Sigmoid colon (tissue), 7 donors: ENCODE measurements at places on chromosomes 6 and 20. TPM values are rescaled to one million over a fixed set of nuclear protein-coding genes. Genes with fewer than 3 reads are reported as not detected.
A peak's percentile ranks its signal among the peaks of the same experiment; 100 is the strongest.

DNA sequence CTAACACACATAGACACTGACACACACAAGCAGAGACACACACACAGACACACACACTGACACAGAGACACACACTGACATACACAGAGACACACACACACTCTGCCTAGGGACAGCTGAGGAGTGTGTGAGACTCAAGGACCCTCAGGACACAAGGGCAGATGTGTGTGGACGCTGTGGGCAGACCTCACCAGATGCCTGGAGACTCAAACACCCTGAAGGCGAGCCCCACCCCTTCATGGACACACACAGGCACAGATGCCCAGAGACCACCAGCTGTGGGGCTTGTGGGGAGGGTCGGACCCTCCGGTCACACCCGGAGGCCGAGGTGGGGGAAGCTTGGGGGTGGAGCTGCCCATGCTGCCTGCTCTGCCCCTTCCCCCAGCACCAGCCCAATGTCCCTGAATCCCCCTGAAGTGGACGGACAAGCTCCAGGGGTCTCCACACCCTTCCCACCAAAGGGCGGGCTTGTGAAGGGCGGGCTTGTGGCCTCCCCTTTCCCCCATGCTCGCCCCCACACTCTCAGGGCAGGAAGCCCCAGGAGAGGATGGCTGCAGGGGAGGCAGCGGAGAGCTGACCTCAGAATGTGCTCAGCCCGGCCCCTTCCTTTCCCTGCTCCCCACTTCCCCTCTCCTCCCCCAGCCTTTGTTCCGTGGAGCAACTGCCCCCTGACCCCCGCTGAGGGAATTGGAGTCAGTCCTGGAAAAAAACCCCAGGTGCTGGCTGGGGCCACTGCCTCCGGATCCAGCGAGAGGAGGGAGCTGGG lies 13.9 kb upstream of the ABHD16B start:
- no peak for DNase-seq

- DNase-seq = no peak
Measured at GRCh38 chr6:136952714-136953260, 30.7 kb downstream of the SLC35D3 start.

GRCh38 chr20:50312682-50313521 lies 122.3 kb downstream of the CEBPB start:
- DNase-seq = peak; percentile 91

- DNase-seq = no peak
Measured at GRCh38 chr6:24981386-24981760, 45.6 kb upstream of the RIPOR2 start.

- DNase-seq = no peak
Measured at GRCh38 chr6:149334201-149334600, 16.7 kb downstream of the TAB2 start.

GRCh38 chr6:44006123-44006871 lies 121.0 kb downstream of the MRPL14 start:
- no peak for DNase-seq

GRCh38 chr6:30510419-30511168 lies 21.3 kb downstream of the HLA-E start:
- no peak for DNase-seq

GRCh38 chr6:46510651-46511050 lies 19.4 kb upstream of the RCAN2 start:
- DNase-seq = no peak

Gene ZNF831
- total RNA-seq = 1.8 TPM

- no peak for DNase-seq
Measured at GRCh38 chr20:40251284-40251932, 437.6 kb downstream of the MAFB start.

DNA sequence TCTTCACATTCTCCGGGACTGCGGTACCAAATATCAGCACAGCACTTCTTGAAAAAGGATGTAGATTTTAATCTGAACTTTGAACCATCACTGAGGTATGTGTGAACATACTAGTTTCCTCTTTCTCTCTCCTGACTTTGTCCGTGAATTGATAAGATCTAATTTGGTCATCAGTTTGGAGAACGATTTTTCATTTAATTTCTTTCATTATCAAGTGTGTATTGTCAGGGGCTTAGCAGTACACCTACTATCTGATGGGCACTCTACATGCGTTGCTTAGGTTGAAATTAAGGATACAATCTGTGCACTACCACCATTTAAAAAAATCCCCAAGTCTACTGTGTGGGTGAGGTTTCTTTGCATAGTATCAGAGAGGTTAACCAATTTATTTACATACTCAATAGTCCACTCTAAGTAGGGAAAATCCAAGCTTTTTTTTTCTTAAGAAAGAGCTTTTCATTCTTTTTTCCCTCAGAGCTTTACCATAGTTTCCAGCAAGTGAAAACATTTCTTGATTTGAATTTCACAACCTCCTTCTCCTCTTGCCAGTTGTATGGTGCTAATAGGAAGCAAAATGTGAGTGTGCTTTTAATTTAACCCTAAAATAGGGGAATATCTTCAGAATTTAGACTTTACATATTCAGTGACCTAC lies 105.4 kb upstream of the ESR1 start:
- DNase-seq = no peak

GRCh38 chr20:63061771-63062100 lies 55.0 kb upstream of the BHLHE23 start:
- DNase-seq = peak; percentile 21

DNA sequence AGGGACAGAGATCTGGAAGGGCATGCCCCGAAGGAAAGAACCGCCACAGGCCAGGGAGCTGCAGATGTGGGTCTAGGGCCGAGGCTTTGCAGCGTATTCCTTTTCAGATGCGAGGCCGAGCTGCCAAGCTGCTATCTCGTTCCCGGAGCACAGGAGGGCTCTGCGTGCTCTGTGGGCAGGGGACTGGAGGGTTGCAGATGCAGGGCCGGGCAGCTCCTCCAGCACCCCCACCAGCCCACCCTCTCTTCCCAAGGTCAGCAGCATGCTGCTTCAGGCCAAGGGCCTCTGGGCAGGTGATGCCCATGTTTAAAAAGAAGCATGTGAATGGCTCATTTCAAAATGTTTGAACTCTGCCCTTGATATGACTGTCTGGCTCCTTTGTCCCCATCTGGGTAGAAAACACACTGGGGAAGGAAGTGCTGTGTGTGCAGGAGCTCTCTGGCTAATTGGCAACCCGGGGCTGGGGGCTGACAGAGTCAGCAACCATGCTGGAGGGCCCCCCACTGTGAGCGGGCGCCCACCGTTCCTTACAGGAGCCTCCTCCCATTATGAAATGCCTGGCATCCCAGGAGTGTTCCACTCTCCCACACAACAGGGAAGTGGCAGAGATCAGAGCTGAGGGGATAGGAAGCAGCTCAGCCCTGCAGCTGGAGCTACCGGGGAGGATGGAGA lies 353.3 kb downstream of the ZFAND3 start:
- no peak for DNase-seq

- peak; percentile 67 for DNase-seq
Measured at GRCh38 chr6:37940074-37940847, 120.7 kb downstream of the ZFAND3 start.

GRCh38 chr20:52379723-52380336 lies 188.3 kb upstream of the ZFP64 start:
- DNase-seq = no peak

DNA sequence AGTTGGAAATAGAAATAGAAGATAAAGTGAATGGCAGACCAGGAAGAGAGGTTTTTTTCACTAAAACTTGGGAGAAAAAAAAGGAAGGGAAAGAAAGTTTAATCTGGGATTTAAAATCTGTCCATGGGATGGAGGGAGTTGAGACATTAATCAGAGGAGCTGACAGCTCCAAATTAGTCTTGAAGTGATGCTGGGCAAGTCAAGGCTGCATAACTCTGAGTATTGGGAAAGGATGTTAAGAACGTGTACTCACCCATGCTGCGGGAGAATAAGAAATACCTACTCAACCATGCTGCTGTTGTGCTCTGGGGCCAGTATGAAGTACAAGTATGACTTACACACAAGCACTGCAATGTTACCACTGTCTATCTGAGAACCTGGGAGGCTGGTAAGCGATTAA lies 47.5 kb downstream of the SNRNP48 start:
- no peak for DNase-seq

Gene TCF21
- total RNA-seq = 24.4 TPM

DNA sequence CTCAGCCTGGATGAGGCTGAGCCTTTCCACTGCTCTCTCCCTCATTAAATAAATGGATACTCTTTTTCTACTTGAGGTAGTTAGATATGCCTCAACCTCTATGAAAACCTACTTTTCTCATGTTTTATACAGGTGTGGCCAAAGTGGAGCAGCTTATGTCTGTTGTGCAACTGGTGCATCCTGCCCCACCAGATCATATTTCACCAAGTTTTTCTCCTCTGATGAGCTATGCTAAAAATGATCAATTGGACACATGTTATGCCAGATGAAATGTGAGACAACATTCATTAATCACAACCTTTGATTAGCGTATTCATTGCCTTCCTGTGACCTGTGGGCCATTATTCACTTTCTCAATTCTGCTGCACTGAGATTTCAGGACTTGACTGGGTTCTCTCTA lies 106.9 kb upstream of the NEDD9 start:
- DNase-seq = no peak

DNA sequence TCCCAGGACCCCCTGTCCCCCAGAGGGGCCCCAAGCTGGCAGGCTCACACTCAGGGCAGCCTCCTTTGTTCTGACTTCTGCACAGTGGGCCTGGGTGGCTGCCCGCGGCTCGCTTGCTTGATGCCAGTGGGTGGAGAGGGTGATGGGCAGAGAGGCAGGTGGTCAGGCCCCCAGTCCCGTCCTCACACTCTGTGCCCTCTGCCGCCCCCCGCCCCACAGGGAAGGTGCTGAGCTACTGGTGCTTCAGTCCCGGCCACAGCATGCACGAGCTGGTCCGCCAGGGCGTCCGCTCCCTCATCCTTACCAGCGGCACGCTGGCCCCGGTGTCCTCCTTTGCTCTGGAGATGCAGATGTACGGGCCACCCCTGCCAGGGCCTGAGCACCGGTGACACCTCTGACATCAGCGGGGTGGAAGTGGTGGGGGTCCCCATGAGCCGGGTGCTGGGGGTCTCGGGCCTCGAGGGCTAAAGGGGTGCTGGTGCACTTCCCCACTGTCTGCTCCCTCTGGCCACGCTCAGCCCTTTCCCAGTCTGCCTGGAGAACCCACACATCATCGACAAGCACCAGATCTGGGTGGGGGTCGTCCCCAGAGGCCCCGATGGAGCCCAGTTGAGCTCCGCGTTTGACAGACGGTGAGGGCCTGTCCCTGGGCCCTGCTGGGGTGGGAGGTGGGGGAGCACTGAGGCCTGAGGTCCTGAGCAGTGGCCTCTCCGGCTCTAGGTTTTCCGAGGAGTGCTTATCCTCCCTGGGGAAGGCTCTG lies 8.9 kb upstream of the TNFRSF6B start:
- DNase-seq = no peak

DNA sequence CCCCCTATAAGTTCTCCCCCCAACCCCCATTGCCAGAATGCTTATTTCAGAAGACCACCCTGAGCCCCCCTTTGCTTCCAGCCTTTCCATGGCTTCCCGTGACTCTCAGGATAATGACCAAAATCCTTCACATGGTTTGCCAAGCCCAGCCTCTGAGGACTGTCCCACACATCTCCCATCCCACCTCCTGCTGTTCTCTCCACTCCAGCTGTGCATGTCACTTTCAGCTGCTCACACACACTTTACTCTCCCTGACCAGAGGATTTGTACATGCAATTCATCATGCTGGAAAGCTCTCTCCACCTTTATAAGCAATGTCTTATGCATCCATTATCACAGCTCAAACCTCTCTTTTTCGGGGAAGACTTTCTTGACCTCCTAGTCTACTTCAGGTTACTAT lies 164.2 kb downstream of the PRL start:
- no peak for DNase-seq

DNA sequence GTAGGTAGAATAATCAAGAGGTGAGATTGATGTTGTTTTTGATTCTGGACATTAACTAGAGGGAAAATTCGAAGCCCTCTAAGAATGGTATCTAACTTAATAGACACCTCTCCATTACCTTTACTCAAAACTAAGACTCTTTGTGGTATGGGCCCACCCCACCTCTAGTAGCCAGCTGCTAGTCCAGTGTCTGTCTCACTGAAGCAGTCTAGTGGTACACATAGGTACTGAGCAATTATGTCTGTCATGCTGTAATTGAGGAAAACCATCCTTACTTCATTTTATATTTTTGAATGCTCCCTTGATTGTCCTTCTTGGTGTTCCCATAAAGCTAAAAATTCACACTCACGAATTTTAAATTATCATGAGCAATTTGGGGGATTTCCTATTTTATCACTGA lies 290.7 kb downstream of the ARHGAP18 start:
- no peak for DNase-seq

DNA sequence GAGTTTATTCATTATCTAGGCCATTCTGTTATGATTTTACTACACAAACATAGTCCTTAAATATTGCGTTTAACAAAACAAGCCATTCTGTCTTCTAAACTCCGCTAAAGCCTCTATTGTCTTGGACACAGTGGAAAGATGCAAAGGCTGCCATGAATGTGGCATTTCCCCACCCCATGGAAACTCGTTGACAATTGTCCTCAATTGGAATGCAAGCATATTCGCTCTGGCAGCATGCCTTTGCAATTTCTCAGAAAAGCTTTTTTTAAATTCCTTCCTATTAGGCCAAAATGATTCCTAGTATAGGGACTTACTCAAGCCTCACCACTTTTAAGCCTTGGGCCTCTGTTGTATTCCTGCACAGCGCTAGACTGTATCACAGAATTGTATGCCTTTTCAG lies 22.8 kb downstream of the OR2A4 start:
- DNase-seq = no peak

- DNase-seq = no peak
Measured at GRCh38 chr6:36924778-36925374, 29.7 kb upstream of the PI16 start.

- DNase-seq = no peak
Measured at GRCh38 chr20:16551607-16552006, 21.6 kb downstream of the KIF16B start.

- no peak for DNase-seq
Measured at GRCh38 chr6:10837009-10837621, 1.2 kb downstream of the MAK start.

GRCh38 chr6:34525431-34526175 lies 30.5 kb downstream of the SPDEF start:
- DNase-seq = no peak

Gene PRDM13
- total RNA-seq = not detected

Gene SCUBE3
- 4.9 TPM for total RNA-seq

DNA sequence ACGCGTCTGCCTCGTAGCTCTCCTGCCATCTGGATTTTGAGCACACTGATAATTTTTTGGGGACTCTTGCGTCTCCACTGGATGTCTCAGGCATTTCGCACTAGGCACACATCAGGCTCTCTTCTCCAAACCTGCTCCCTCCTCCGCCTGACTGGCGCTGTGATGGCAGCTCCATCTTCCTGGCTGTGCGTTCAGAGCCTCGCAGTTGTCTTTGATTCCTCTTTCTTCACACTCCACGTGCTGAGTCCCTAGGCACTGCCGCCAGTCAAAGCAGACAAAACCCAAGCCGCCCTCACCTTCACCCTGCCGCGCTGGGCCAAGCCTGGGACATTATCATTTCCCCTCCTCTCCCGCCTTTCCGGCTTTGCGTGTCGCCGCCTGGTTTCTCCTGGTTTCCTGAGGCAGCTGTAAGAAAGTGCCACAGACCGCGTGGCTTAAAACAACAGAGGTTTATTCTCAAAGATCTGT lies 778 bp downstream of the PSMG4 start:
- DNase-seq = no peak

Gene TAGAP
- 1.8 TPM for total RNA-seq

GRCh38 chr20:43827940-43828562 lies 86.6 kb upstream of the TOX2 start:
- peak; percentile 10 for DNase-seq
